ENCODE measurements at places on chromosomes 13 and 19.
A peak's percentile ranks its signal among the peaks of the same experiment; 100 is the strongest.

DNA sequence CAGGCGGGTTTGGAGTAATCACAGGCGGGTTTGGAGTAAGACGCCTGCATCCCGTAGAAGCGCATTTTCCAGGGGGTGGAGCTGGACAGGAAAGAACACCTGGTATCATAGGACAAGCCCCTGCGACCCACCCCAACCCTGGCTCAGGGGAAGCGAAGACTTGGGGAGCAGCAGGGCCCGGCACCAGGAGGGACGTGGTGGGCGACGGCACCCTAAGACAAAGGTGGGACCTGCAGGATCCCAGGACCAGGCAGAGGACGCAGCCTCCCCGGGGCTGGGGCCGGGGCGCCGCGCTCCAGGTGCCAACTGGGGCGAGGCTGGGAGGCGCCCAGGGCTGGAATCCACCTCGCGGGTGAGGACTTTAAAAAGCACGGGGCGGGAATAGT is 520 bp downstream of the ZNF600 start:
- H3K4me1 ChIP-seq = peaks cover 31% of the 10 kb centered on the region
- H3K36me3 ChIP-seq = peaks cover 49% of the 10 kb centered on the region
- no peak for DNase-seq
- H3K4me3 ChIP-seq = peak overlapping the region; percentile 92
- no peaks in the 10 kb centered on the region for H3K27me3 ChIP-seq
- H3K27ac ChIP-seq = peak overlapping the region; percentile 88

DNA sequence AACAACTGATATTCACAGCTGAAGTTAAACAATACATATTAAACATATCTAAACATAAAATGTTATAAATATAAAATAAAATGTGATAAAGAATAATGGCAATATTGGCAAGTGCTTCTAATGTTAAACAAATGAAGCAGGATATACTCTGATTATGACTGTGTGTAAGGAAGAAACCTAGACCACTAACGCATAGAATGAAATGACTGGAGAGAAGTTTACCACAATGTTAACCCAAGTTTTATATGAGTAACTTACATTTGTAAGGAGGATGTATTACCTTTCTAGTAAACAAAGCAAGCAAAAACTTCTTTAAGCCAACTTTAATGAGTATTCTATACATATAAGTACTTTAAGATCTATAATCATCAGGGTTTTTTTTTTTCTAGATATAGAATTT is 43.0 kb downstream of the RB1 start:
- H3K36me3 ChIP-seq = peaks cover 65% of the 10 kb centered on the region
- no peak overlapping the region for H3K27ac ChIP-seq
- H3K27me3 ChIP-seq = no peaks in the 10 kb centered on the region
- no peak overlapping the region for H3K4me3 ChIP-seq
- peaks cover 20% of the 10 kb centered on the region for H3K4me1 ChIP-seq

DNA sequence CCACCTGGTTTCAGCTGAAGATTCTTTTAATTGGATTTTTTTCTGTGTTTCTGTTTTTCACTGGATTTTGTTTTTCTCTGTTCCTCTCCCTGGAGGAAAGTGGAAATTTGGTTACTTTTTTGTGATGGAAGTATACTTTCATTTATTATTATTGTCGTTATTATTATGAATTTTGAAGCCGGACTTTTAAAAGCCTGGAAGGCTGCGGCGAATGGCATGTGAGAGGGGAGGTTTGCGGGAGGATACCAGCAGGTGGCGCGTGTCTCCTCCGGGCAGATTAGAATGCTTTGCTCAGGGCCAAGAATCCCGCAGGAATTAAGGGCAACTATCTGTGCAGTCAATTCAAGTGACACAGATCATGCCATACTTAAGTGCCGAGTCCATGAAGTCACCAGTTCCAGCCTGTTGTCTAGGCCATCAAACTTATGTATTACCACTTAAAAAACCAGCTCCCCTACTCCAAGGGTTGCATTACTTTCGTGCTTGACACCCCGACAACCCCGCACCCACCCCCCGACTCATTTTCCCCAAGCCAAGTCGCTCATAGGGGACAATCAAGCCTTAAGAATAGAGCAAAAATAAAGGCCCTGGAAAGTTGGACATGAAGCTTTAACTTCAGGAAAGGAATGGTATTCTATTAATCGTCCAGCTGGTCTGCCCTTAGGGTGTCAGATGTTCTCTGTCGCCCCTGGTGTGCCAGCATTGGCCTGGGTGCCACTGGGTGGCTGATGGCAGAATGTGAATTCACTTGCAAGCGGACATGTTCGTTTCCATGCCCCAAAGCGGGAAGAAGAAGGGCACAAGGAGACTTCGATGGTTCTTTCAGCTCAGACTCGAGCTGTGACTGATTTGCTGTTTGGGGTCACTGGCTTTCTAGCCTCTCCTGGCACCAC is 1.3 kb upstream of the LRCH1 start:
- H3K4me3 ChIP-seq = peak overlapping the region; percentile 95
- peak; percentile 71 for DNase-seq
- H3K27ac ChIP-seq = peak overlapping the region; percentile 88
- peaks cover 35% of the 10 kb centered on the region for H3K4me1 ChIP-seq

- H3K27ac ChIP-seq = peak overlapping the region; percentile 90
- H3K36me3 ChIP-seq = peaks cover 30% of the 10 kb centered on the region
- H3K4me3 ChIP-seq = peak overlapping the region; percentile 84
- H3K4me1 ChIP-seq = peaks cover 47% of the 10 kb centered on the region
- DNase-seq = peak; percentile 76
These were observed 108.8 kb downstream of the KCNRG start for GRCh38 chr13:50123862-50124535.

- peaks cover 14% of the 10 kb centered on the region for H3K4me1 ChIP-seq
- no peak overlapping the region for H3K27ac ChIP-seq
- no peak overlapping the region for H3K4me3 ChIP-seq
- DNase-seq = no peak
- peaks cover 30% of the 10 kb centered on the region for H3K27me3 ChIP-seq
These were observed 799 bp upstream of the C1QTNF9B start for GRCh38 chr13:23898101-23898500.

DNA sequence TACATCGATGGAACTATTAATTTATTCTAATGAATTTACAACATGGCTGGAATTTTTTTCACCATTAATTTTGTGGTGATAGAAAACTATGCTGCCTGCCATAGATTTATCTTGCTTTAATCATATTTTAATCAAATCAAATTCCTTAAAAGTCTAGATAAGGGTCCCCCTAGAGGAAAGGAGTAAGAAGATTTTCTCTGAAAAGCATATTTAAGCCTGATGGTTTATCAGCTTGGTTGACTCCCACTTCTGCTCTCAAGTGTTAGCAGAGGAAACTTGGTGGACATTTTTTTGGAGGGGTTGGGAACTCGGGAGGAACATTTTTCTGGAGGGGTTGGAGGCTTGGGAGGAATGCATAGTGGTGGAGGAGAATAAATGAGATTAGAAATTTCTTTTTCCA is 253.3 kb downstream of the KCNRG start:
- H3K27me3 ChIP-seq = peaks cover 9% of the 10 kb centered on the region
- DNase-seq = no peak

- H3K4me3 ChIP-seq = no peak overlapping the region
- H3K27ac ChIP-seq = no peak overlapping the region
- H3K36me3 ChIP-seq = peaks cover 46% of the 10 kb centered on the region
- no peak for DNase-seq
These were observed 20.8 kb upstream of the ZNF561 start for GRCh38 chr19:9641810-9642209.

All from activated CD8-positive, alpha-beta T cell treated with anti-CD3 and anti-CD28 coated beads, Interleukin-2, amount 10 ng/mL, durations not matched to agents 7 days and 5 days (primary cell).